ENCODE measurements at places on chromosomes 5 and 9. TPM values are rescaled to one million over a fixed set of nuclear protein-coding genes. Genes with fewer than 3 reads are reported as not detected.

SLC46A2 gene
- polyA plus RNA-seq, result 0.01 TPM

CTXN3 gene
- not detected for polyA plus RNA-seq

SARDH gene
- 69.7 TPM for polyA plus RNA-seq

ALDH1A1 gene
- 433 TPM for polyA plus RNA-seq

THBS4 gene
- 0.18 TPM for polyA plus RNA-seq

SLC22A4 gene
- polyA plus RNA-seq, result 0.25 TPM

SLC6A19 gene
- 0.31 TPM for polyA plus RNA-seq

BARHL1 gene
- polyA plus RNA-seq, result not detected

CDH6 gene
- polyA plus RNA-seq, result 0.18 TPM

FCN1 gene
- 0.97 TPM for polyA plus RNA-seq

CYSRT1 gene
- polyA plus RNA-seq, result 0.50 TPM
